ENCODE measurements at places on chromosomes 5 and 9.
A peak's percentile ranks its signal among the peaks of the same experiment; 100 is the strongest.

DNA sequence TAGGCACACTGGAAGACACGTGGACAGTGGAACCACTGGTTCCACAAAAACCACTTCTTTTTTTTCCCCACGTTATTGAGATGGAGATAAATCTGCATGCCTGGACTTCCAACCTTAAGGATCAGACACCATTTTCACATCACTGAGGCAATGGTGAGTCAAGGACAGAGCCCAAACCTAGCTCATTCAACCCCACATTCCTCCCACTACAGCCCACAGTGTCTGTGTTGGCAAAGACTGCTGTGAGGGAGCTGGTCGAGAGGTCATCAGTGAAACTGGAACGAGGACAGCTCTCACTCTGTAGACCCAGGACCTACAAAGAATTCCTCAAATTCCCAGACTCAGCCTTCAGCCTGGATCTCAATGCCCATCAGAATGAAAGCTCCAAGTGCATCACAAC, 74.8 kb downstream of the ABCA1 start:
- no peak for DNase-seq

GRCh38 chr9:14300040-14300439, 13.9 kb downstream of the NFIB start:
- no peak for DNase-seq

- no peak for DNase-seq
Measured at GRCh38 chr5:73137563-73138530, 17.5 kb downstream of the TMEM171 start.

DNA sequence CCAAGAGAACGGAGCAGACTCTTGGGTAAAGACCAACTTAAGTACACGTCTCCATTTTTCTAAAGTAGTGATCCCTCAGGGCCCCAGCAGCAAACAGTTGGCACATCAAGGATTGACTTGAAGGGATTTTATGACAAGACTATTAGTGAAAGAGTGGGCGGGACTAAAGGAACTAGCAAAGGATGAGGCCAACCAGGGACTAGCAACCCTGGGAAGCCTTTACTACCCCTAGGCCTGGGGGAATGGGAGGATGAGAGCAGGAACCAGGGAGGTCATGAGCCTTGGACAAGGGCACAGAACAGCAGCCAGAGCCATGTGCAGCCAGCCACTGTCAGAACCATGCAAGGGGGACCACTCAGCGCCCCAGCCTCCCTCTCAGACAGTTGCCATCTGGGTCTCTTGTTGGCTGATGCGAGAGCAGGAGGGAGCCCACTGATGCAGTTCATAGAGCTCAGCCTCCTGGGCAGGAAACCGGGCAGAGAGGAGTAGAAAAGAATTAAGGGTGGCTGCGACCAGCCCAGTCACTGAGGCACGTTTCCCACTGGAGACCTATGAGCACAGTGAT, 28.1 kb downstream of the TGFBI start:
- DNase-seq, result no peak

- DNase-seq, result no peak
Measured at GRCh38 chr9:113179839-113180238, 29.0 kb downstream of the SLC31A2 start.

DNA sequence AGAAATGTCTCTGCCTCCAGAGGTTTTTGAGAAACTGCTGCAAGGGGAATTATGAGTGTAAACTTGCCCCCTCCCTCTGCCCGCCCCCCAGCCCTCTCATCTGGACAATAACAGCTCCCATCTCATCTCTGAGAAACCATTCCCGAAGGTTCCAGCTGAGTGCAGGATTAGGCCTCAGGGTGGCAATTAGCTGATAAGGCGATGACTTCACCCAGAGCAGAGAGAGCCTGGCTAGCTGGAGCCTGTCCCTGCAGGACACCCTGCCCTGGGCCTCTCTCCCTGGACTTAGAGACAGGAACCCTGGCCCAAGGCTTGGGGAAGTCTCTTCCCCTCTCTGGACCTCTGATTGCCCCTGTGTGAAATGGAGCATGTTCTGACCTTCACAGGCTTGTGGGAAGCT, 45.7 kb upstream of the HAND1 start:
- DNase-seq, result no peak

DNA sequence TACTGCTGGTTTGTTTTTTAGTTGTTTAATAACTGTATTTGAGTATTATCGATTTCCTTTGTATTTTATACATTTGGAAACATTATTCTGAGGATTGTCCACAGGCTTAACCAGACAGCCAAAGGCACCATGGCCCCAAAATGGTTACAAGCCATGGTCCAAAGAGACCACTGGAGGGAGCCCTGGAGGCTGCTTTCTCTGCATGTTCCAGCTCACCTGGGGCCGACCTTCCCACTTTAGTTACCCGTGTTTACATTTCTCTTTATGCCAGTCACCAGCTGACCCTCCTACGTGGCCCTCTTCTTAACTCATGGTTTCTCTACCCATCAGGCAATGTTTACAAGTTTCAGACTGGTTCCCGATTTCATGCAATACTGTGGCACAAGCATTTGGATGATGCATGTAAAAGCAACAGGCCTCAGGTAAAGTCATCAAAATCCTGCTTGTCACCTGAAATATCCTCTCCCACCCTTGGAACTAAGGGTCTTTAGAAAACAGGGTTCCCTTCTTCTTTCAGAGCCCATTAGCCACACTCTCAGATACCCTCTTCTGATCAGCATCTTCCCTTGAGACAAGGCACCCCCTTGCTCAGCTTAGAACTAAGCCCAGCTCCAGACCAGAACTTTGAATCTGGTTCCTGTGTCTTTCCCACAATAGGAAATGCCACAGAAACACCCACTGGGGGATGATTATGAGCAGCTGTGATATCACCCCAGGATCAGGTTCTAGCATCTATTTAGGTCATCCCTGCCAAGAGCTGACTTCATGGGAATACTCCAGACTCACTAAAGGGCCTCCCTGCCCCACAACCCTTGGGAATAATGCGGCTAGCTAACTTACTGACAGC, 49.9 kb upstream of the GARNL3 start:
- peak; percentile 9 for DNase-seq

GRCh38 chr5:173869316-173869715, 18.8 kb upstream of the CPEB4 start:
- DNase-seq, result no peak

GRCh38 chr5:16744164-16744880, 127.5 kb upstream of the RETREG1 start:
- no peak for DNase-seq

GRCh38 chr5:88404405-88404804, 135.8 kb upstream of the TMEM161B start:
- DNase-seq, result no peak

DNA sequence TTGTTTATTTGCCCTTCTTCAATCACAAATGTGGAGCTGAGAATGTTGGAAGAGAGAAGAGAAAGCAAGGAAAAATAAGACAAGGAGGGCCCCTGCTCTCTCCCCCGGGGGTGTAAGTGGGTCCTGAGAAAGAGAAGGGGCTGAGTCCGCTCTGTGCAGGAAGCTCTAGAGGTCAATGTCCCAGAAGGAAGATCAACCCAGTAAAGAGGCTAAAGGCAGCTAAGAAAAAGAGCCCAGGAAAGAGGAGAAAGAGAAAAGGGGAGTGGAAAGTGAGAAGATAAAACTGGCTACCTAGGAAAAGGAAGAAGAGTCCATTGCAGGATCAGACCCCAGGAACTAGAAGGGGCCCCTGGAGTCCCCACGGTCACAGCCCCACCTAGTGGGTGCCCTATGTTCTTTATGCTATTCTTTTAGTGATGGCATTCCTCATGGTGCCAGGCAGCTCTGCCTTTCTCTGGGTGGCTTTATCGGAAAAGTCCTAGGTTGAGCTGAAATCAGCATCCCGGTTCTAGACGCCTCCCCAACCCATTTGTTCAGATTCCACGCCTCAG, 583.4 kb downstream of the ACTL7B start:
- no peak for DNase-seq

DNA sequence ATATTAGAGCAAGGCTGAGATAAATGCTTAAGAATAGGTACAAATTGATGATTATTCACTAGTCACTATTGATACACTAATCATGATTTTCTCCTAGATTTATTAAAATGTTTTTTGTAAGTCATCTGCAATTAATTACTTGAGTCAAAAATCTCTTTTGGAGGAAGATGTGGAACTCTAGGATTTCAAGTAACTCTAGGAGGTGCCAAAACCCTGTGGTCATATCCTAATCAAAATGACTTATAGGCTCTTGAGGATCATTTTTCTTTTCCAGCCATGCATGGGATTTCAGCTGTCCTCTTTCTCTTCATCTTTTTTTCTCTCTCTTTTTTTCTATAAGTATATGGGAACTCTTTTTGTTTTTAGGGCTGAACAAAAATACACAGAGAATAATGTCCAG, 141.8 kb upstream of the CD180 start:
- DNase-seq, result no peak

- DNase-seq, result no peak
Measured at GRCh38 chr9:113992994-113993393, 85.1 kb downstream of the AMBP start.

DNA sequence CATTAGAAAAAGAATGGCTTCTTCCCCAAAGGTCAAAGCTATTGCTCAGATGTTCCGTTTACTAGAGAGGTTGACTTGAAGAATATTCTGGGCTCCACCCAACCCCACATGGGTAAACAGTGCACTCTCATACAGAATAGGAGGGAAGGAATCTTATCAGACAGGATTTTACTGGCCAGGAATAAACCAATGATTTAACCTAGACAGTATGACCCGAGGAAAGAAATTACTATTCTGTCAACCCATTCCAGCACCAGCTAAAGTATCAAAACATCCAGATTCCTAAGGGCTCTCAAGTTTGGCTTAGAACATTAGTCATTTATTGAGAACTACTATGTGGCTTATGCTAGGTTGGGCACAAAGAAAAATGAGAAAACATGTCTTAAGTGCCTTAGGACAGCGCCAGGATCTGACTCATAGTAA, 493.6 kb upstream of the KLF4 start:
- no peak for DNase-seq

- no peak for DNase-seq
Measured at GRCh38 chr5:135602882-135603721, 24.3 kb upstream of the CXCL14 start.

DNA sequence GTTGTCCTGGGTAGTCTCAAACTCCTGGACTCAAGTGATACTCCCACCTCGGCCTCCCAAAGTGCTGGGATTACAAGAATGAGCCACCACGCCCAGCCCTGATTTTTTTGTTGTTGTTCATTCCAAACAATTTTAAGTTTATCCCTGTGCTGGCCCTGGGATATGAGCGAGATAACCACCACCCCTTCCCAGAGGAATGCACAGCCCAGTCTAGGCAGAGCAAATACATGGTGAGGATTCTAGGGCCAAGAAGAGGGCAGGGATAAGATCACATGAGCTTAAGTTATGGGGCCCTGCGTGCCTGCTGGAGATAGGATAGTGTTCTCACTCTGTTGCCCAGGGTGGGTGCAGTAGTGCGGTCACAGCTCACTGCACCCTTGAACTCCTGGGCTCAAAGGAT, 21.0 kb upstream of the TOR1B start:
- DNase-seq, result no peak

DNA sequence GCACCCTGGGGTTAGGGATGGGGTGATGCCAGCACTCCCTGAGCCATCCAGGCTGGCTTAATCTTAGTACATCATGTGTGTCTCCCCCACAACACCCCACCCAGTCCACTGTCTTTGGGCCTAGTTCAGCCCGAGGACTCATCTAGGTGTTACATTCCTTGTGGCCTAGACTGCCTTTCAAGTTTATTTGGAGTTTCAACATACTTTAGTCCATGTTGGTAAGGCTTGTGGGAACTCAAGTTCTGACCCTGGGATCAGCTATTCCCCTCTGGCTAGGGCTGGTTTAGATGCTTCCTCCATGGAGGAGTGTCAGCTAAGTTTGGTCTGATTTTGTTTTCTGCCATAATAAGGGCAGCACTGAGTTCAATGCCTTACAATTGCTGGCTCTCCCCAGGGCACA, 302.4 kb downstream of the SMARCA2 start:
- no peak for DNase-seq

- no peak for DNase-seq
Measured at GRCh38 chr5:80408484-80409366, 861 bp downstream of the ZFYVE16 start.

DNA sequence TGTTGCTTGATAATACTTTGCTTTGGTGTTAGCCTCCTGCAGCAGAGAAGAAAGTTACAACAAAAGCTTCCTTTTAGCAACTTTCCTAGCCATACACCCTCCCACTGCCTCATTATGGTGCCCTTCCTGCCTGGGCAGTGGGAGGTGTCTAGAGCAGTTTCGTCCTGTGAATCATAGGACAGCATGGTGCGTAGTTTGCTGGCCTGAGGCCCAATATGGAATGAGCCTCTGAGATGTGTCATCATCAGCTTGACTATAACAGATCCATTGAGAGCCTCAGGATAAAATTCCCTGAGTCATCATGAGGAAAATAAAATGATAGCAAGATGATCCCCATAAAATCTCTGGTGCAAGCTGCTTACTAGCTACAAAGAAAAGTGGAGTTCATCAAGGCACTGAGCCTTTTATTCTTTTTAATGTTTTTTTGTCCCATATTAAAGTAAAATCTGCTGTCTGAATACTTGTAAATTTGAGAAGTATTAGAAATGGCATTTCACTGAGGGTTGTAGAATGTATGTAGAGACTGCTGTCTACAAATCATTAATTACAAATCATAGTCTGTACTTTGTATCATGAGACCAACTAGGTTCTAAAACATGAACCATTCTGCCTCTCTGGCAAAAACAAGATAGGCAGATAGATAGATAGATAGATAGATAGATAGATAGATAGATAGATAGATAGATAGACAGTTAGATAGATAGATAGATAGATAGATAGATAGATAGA, 303.0 kb upstream of the PDE4D start:
- DNase-seq, result no peak

DNA sequence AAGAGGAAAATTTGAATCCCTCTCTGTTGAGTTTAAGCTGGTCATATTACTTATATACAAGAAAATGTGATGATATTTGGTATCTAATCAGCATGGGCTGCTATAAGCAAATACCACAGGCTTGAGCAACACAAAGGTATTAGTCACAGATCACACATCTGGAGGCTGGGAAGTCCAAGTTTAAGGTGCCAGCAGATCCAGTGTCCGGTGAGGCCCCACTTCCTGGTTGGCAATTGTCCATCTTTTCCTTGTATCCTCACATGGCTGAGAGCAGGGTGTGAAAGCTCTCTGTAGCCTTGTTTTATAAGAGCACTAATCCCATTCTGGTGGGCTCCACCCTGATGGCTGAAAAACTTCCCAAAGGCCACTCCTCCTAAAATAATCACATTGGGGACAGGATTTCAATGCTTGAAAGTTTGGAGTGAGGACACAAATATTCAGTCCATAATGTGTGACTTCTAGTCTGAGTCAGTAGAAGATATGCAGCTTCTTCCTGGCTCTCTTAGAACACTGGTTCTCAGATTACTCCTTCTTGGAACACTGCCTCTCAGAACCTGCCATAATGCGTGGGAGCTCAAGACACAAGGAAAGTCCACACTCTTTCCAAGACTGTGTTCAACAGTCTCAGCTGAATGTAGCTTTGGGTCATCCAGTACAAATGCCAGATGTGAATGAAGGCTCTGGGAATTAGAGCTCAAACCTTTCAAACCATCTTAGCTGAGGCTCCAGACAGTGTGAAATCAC, 124.1 kb downstream of the PRDM9 start:
- DNase-seq, result no peak

GRCh38 chr5:175478384-175479124, at the start of gene SFXN1:
TSS of gene SFXN1 (plus strand) at chr5:175478560. CDS start at chr5:175492104, 13,544 bp downstream.
- peak; percentile 40 for DNase-seq

GRCh38 chr5:159864885-159865691, 51.2 kb upstream of the ADRA1B start:
- no peak for DNase-seq

- no peak for DNase-seq
Measured at GRCh38 chr5:131379723-131380122, 115.9 kb downstream of the CDC42SE2 start.

All from NCI-H2081 treated with DMSO at 0.1 percent for 48 hours (cell line).